CD8-positive, alpha-beta memory T cell (primary cell): ENCODE measurements at places on chromosomes 12 and 14.
A peak's percentile ranks its signal among the peaks of the same experiment; 100 is the strongest.

DNA sequence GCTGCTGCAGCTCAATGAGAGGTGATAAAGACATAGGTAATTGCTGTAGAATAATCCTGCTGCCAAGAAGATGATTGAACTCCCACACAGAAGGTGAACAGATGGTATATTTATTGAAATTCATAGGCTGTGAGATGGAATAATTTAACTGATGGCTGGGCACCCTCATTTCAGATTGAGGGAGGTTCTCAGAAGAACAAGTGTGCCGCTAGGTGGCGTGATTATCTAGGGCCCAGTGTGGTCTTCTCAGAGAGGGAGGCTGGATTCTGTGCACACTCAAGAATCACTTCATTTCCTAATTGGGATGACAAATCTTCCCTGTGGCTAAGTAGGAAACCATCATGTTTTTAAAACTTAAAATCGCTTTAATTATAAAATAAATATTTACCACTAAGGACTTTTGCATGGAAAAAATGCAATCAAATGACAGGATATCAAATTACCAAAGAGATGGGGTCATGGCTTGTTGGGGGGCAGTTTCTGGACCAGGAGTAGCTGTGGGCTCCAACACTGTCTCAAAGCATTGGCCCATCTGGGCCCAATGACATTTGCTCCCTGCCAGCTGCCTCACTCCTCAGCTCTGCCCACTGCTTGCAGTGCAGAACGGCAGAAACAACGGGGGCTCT lies 132.3 kb downstream of the SNAPC1 start:
- DNase-seq = peak; percentile 29

DNA sequence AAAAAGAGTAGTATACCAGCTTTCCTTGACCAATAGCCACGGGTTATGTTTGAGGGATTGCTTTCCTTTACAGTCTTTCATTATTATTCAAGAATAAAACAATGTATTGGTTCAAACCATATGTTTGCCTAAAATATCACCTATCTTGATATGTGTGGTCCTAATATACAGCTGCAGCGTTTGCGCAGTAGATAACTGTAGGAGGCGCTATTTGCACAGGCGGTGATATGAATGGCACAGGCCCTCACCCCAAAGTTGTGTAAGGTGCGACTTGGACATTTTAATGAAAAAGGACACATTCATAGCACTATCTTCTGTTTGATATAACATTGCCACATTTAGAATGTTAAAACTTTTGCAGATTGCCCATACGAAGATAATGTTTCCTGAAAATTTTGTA lies 298.4 kb downstream of the TRHDE start:
- DNase-seq = no peak

DNA sequence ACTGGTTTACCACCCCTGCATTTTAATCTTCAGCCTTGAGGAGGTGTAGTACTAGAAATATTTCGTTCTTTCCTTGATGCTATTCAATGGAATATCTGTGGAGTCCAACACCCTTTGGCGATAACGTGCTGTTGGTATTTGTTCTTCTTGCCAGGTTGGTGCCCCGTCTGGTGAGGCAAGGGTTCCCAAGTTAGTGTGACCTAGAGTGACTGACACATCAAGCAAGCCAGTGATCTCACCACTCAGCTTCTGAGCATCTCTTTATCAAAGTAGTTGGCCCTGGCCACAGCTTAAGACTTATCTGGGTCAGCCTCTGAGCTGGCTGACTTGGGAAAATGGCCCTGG lies 60.2 kb downstream of the PLXNC1 start:
- no peak for DNase-seq

DNA sequence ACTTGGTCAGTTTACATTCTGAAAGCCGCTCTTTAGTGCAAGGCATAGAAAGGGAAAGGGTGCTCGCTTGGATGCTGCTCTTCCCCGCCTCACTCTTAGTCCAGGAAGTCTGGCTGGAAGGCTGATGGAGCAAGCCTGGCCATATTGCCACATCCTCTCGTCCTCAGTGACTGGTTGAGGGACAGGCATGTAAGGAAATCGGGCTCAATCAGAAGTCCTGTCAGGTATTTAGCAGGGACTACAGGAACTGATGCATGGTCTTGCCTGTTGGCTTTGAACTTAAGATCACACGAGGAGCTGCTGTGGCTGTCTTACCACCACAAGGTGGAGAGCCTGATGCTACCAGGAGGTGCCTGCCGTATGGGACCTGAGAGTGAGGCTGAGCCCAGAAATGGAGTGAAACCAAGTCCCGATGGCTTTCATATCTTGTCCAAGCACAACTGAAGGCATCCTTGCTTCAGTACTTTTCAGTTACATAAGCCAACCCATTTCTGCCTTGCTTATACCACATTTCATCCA lies 10.7 kb upstream of the C12orf75 start:
- no peak for DNase-seq

GRCh38 chr14:70045844-70046535 lies 142.8 kb downstream of the SLC8A3 start:
- no peak for DNase-seq
